Smooth muscle cell of bladder (primary cell): ENCODE measurements at places on chromosomes 3 and 15. TPM values are rescaled to one million over a fixed set of nuclear protein-coding genes. Genes with fewer than 3 reads are reported as not detected.

Gene SENP2
- 26.6 and 35.9 TPM in 2 replicates for total RNA-seq

Gene TRAIP
- 1.0 and 1.4 TPM in 2 replicates for total RNA-seq

Gene TMEM266
- under 0.01 and 0.09 TPM in 2 replicates for total RNA-seq

Gene ELP6
- total RNA-seq: 27.4 and 31.4 TPM in 2 replicates

Gene AHSG
- not detected in 2 replicates for total RNA-seq

Gene PXYLP1
- 4.3 and 6.6 TPM in 2 replicates for total RNA-seq
